ENCODE measurements at places on chromosomes 5 and 9. TPM values are rescaled to one million over a fixed set of nuclear protein-coding genes. Genes with fewer than 3 reads are reported as not detected.
A peak's percentile ranks its signal among the peaks of the same experiment; 100 is the strongest.

DNA sequence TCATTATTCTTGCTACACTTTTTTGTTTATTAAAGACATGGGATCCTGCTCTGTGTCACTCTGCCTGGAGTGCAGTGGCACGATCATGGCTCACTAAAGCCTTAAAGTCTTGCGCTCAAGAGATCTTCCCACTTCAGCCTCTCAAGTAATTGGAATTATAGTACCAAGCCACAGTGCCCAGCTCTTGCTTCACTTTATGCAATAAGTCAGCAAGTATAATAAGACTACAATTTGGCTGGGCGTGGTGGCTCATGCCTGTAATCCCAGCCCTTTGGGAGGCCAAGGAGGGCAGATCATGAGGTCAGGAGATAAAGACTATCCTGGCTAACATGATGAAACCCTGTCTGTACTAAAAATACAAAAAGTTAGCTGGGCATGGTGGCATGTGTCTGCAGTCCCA lies 5.9 kb downstream of the C9orf153 start:
- DNase-seq: no peak

DNA sequence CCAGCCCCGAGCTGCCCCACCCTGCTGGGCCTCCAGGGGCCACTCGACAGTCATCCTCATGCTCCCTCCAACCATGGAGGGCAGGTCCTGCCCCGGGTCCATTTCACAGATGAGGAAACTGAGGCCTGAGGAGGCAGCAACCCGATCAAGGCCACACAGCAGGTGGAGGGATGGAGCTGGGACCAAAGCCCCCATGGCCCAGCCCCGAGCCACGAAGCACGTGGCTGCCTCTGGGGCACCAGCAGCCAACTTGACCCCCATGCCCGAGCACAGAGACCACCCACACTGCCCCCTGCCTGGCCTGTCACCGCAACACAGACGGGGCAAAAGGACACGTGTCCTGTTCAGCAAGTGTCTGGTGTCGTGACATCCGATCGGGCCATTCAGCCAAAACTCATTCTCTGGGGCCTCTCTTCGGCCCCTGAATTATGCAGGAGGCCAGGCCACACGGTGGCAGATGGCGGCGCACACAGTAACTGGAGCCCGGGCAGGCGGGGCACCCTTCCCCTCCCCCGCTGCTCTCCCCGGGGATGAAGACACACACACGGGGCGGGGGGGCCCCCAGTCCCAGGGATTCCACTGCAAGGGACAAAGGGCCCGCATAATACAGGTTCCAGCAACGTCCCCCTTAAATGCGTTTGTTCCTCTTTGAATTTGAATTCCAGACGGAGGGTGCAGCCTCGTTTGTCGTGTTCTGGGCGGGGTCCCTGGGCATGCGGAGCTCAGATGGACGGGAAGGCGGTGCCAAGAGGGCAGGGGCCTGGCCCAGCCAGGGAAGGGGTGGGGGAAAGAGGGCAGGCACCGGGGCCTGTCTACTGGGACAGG lies 29.4 kb upstream of the TMEM250 start:
- no peak for DNase-seq

GRCh38 chr9:121237916-121238315 lies 30.0 kb upstream of the GSN start:
- no peak for DNase-seq

Gene FOXI1
- polyA plus RNA-seq: not detected

DNA sequence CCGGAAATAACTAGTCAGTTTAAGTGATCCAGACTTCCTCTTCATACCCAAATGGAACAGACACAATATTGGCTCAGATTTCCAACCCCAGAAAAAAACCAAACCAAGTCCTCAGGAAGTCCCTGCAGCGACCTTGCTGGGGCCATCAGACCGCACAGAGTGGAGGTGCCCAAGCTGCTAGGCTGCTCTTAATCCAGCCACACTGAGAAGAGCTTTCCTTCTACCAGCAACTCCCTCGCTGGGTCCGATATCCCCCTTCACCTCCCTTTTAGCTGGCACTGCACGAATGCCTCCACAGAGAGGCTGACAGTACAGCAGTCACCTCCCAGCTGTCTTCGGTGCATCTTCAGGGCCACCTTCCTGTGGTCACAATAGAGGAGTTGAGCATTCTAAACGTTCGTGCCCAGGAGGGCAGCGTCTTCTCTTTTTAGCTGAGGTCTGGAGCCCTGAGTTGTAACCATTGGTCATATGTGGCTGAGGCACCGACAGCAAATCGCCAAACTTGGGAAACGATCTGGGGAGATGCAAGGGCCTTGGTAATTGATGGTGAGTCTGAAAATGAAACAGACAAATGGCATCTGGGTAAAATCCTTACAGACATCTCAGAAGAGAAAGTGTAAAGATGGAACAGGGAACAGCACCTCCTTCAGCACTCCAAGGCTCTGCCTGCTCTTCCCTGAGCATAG lies 5.7 kb downstream of the NAIF1 start:
- peak; percentile 14 for DNase-seq

Gene LCN12
- not detected for polyA plus RNA-seq

DNA sequence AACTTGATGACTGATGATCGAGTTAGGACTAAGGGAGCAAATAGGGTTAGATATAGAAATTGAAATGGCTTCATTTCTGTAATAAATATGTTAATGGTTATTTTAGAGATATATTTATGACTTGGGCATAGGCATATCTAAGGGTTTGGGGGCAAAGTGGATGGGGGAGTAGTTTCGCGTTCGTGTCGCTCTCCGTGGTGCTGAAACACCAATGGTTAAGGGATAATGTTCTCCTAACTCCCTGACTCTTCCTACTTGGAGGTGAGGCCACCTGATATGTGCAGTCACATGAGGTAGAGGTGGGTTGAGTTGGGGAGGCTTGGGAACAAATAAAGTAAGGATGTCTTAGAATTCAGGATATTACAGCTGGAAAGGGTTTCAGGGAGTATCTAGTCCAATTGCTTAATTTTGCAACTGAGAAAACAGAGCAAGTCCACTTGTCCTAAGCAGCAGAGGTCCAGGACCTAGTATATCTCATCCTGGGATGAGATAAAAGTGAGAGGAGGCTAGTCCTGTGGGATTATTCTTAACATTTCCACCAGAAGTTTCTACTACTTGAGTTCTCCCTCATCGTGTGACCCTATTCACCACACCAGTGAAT lies 44.0 kb upstream of the MAP1B start:
- DNase-seq: no peak

DNA sequence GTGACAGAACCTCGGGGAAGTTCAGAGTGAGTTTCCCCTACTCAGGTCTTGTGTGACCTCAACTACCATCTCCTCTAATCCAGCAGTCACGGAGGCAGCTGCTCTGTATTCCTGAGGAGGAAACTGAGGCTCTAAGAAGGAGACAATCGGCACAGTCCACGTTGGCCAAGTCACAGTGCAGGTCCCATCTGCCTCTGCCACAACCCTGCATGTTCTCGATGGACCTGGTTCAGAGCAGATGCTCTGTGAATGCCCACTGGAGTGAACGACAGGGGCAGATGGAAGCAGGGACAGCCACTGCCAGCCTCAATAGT lies 722 bp upstream of the ERGIC1 start:
- DNase-seq: peak; percentile 10

DNA sequence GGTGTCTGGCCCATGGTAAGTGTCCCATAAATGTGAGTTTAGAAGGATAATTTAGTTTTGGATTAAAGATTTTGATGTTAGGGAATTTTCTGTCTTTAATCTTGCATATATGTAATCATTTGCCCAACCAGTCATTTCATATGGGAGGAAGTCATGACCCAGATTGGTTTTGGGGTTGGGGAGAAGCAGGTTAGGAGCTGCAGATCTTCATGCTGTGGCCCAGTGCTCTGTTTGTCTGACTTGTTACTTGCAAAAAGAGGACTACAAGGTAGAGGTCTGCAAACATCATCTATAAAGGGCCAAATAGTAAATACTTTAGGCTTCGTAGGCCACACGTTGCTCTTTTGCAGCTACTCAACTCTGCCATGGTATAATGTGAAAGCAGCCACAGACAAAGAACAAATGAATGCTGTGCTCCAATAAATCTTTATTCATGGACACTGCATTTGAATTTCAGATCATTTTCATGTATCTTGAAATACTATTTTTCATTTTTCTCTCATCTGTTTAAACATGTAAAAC lies 16.8 kb downstream of the OSTF1 start:
- DNase-seq: no peak

- DNase-seq: no peak
Measured at GRCh38 chr5:873328-873727, 19.3 kb downstream of the BRD9 start.
